ENCODE measurements at places on chromosomes 1 and 21. TPM values are rescaled to one million over a fixed set of nuclear protein-coding genes. Genes with fewer than 3 reads are reported as not detected.
A peak's percentile ranks its signal among the peaks of the same experiment; 100 is the strongest.

DNA sequence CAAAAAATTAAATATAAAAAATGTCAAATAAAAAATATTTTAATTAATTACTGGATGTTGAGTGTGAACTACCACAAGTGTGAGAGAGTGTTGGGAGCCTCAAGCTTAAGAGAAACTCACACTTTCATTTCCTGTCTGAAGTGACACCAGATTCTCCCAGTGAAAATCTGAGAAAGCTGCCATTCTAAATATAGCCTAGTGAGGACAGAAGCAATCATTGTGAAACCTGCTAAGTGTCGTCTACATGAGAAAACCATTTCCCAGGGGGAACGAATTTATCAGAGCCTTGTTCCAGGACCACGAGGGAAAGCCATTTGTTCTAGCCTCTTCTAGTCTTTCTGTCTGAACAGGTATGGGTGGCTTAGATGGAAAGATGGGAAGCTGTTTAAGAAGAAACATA lies 329.3 kb upstream of the PRMT6 start:
- no peak for DNase-seq

- no peak for DNase-seq
Observed at GRCh38 chr1:4616831-4617465, 37.5 kb upstream of the AJAP1 start.

GRCh38 chr1:226625326-226625725 lies 76.8 kb downstream of the STUM start:
- no peak for DNase-seq

DNA sequence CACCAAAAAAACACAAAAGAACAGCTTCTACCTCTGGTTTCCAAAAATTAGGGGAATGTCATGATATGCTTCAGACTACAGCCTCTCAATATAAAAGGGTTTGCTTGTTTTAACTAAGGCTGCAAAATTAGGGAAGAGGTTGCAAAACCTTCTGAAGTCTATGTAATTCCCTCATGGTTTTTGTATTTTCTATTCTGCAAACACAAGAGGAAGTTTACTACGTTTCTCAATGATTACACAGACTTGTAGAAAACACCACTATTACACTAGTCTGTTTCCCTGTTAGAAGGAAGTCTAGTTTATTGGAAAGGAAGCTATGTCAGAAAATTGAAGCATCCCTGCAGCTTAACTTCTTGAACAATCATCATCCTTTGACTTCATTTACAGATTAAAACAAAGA lies 229.7 kb upstream of the FMN2 start:
- no peak for DNase-seq

DNA sequence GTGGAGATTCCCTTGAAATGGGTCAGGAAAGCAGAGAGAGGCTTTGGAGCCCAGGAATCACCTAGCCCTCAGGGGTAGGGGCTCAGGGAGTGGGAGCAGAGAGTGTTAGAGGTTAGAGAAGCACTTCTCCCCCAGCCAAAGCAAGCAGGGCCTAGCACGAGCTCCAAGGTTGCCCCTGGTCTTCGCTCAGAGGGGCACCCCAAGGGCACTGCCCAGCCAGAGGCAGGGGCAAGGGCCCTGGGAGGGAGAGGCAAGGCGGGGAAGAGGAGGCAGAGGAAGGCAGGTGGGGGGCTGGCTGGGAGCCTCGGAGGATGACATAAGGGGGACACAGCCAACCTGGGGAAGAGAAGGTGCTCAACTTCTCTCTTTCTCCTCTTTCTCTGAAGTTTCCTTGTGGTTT lies 71.9 kb downstream of the CASZ1 start:
- DNase-seq, result no peak

- peak; percentile 66 for DNase-seq
Observed at GRCh38 chr1:46477153-46477929, 12.3 kb upstream of the DMBX1 start.

DNA sequence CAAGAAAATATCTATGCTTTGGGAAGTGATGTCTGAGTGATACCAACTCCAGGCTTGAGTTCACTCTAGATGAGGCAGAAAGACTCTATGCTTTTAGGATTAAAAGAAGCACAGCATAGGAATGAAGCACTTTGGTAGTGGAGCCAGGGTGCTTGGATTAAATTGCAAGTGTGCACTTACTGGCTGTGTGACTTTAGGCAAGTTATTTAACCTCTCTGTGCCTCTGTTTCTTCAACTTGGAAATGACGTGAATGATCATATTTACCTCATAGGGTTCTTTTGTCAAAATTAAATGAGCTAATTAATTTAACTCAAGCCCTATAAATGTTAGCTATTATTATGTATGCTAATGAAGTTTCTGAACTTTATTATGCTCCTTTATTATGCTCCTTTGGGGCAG lies 446.1 kb downstream of the TTLL7 start:
- DNase-seq, result no peak

DNA sequence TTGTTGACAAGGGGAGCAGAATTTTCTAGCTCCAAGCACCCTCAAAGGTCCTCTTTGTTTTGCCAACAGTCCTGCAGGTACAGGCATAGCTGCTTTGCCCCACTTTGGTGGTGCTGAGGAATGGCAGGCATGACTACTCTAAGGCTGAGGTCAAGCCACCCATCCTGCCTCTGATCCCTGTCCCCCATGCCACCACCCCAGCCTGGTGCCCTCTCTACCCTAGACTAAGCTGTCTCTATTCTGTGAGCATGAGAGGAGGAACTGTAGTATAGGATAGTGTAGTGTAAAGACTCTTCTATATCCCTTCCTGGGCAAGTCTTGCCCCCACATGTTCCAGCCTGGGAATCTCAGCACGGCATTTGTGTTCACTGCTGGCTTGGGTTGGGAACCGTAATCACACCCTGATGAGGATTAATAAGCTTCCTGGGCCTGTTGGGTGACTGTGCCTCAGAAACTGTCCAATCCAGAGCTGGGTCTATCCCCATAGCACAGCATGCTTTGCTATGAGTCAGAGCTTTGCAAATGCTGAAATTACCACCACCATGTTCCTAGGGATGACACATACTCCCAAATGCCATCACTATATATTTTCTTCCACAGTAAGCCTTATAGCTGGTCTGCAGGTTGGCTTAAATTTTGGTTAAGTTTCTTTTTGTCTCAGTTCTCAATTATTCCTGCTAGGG lies 105.7 kb upstream of the PPP2R5A start:
- no peak for DNase-seq

- no peak for DNase-seq
Observed at GRCh38 chr1:119367432-119368124, 1.0 kb upstream of the HAO2 start.

- DNase-seq, result no peak
Observed at GRCh38 chr1:219379691-219380090, 206.0 kb downstream of the LYPLAL1 start.

DNA sequence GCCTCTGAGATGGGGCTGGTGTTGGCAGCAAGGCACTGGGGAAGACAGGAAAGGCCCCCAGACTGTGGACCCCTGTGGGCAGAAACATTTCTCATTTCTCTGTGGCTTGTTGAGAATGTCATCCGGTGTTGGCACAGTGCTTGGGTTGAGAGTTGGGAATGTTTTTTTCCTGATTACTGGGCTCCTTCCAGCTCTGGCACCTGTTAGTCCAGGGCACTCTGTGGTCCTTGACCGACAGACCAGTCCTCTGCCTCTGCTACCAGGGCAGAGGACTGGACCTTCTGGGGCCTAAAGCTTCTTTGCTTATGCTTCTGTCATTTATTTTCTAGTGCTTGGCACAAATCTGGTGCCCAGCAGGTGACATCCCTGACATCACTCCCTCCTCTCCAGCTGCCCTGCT lies 4.8 kb upstream of the SPRR5 start:
- no peak for DNase-seq

- no peak for DNase-seq
Observed at GRCh38 chr1:163085041-163085903, 16.1 kb downstream of the RGS4 start.

- peak; percentile 81 for DNase-seq
Observed at GRCh38 chr1:27402349-27402754, 9.9 kb downstream of the GPR3 start.

GRCh38 chr21:42495027-42495426 lies 997 bp downstream of the RSPH1 start:
- DNase-seq, result no peak

DNA sequence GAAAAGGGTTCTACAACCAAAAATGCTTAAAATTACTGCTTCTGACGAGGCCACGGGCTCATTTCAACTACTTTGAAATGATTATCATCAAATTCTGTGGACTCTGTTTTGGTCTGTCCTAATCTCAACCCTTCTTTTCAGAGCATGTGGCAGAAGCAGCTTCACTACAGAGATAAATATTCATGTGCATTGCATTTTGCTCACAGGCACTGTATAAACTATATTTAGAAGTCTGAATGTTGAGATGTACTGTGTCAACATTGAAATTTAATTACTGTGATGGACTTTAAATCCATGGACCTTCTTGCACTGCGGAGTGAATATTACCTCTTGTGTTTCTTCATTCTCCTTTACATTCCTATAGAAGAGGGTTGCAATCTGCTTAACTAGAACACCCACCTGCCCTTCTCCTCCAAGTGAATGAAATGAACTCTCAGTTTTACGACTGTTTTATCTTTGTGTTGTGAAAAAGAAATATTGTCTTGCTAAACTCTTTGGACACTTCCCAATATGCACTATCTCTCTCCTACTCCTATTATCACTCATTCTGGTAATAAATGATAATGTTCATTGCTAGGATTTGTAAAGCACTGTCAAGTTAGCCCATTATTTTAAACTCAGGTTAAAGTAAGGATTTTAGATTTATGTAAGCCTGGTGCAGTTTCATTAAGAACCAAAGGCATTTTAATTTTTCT lies 281.2 kb upstream of the ST6GALNAC5 start:
- DNase-seq, result no peak

DNA sequence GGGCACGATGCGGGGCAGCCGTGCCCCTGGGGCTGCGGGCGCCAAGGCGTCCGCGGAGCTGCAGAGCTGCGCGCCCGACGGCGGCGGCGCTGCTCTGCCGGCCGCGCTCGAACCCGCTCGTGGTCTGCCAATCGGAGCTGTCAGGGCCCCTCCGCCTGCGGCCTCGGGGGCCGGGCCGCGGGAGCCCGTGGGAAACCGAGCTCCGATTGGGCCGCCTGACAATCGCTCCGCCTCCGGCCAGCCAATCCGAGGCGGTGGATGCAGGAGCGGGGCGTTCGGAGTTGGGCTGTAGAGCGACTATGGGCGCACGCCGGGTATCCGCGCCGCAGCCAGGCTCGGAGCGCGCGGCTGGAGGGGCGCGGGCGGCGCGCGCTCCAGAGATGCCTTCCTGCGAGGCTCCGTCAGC lies 100.5 kb upstream of the SOD1 start:
- DNase-seq, result peak; percentile 91

Gene C2CD4D
- total RNA-seq, result not detected

Gene MSH4
- total RNA-seq, result 0.29 TPM

Gene AJAP1
- total RNA-seq, result 0.10 TPM

Gene RAB4A
- total RNA-seq, result 91.6 TPM

Gene ACTN2
- total RNA-seq, result 1,411 TPM

Gene GJA4
- total RNA-seq, result 35.1 TPM

Data from left cardiac atrium (tissue), 4 donors.